ENCODE measurements at places on chromosomes 4 and X.

GRCh38 chr4:181601103-181601502 lies 642.1 kb upstream of the TENM3 start:
- DNase-seq, result no peak

GRCh38 chr4:1384675-1385372 lies 21.4 kb downstream of the NKX1-1 start:
- DNase-seq, result no peak

DNA sequence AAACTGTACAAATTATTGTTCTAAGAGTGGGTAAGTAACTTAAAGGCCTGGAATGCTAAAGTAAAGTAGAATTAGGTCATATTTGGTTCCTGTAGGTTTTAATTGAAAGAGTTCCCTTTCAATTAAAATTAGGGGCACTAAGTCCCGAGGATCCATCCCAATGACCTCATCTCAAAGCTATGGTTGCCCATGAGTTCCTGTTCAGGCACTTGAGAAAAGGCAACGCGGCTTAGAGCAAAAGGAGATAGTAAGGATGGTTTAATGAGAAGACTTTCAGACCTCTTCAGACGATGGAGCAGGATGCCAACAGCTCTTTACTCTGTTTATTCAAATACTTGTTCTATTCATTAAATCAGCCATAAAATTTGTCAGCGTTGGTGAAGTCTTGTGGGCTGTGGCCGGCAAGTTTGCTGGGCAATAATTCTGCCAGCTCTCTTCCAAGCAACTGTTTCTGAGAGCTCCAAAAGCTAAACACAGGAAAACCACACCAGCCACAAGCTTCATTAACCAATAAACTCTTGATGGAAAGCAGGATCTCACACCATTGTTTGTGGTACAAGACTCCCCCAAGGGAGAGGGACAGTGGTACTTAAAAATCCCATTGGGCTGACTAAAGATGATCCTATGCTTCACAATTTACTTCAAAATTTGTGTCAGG lies 167.4 kb downstream of the COL4A6 start:
- peak; percentile 19 for DNase-seq

GRCh38 chr4:17398035-17398434 lies 113.9 kb downstream of the QDPR start:
- no peak for DNase-seq

GRCh38 chr4:91837608-91838029 lies 466.1 kb upstream of the GRID2 start:
- DNase-seq, result no peak

GRCh38 chr4:59759082-59759825 lies 1440.9 kb upstream of the ADGRL3 start:
- DNase-seq, result no peak

GRCh38 chrX:115344885-115345614 lies 55.5 kb downstream of the LUZP4 start:
- DNase-seq, result peak; percentile 95

- no peak for DNase-seq
Observed at GRCh38 chr4:10007793-10008608, 13.3 kb downstream of the SLC2A9 start.

- no peak for DNase-seq
Observed at GRCh38 chr4:169207436-169208089, 63.2 kb downstream of the SH3RF1 start.

DNA sequence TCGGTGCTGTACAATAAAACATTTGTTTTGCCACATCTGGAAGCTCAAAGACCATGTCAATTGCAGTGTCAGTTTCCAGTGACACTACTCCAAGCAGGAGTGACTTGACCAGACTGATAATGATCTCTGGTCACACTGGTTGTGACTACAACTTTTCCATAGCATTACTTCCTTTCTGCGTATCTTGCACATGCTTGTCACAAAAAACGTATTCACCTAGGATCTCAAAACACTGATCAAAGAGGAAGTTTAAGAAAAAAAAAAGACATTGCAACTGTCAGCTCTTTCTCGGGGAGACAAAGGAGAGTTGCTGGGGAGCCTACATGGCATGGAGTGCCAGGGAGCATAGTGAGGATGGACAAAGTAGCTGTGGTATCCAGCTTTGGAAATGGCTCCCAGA lies 60.6 kb downstream of the OPHN1 start:
- no peak for DNase-seq

DNA sequence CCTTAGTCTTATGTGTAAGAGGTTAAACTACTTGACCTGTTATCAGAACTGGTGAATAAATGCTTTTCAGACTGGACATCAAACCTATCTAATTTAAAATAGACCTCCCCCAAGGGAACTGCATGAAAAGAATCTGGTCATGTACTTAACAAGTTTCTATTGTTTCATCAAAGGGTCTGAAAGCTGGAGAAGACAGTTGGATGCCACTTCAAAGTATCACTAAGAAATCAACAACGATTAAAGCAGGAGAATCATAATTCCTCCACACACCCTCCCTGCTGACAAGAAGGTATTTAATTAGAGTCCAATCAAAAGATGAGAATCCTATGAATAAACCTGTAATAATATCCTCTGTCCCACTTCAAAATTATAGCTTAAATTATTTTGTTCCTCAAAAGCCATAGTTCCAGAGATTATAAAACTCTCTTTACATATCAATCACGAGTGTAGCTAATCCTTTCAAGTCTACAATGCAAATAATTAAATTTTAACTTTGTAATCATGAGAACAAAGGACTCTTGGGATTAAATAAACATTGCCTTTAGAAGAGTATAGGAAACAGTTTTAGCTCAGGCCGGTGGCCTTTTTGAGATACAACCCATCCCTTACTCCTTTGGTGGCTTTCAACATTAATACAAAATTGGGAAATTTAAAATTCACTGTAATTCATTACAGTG lies 35.1 kb downstream of the TSPAN5 start:
- peak; percentile 8 for DNase-seq

DNA sequence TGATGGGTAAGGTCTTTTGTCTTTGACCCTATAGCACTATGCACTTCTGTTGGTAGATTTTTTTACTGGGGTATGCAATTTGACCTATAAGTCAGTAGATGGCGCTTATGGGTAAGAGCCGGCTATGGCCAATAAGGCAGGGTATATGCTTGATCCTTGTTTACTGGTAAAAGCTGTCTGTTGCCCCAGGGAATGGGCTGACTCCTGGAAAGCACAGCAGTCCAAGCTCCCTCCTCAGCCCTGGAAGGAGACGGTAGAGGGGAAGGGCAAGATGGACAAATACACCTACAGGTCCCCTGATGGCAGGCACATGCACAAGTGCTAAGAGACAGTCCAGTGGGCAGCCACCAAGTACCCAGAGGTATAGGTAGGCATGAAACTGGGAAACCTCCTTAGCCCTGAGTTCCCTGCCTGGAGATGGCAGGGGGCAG lies 63.7 kb downstream of the ADAMTS3 start:
- DNase-seq, result peak; percentile 66

DNA sequence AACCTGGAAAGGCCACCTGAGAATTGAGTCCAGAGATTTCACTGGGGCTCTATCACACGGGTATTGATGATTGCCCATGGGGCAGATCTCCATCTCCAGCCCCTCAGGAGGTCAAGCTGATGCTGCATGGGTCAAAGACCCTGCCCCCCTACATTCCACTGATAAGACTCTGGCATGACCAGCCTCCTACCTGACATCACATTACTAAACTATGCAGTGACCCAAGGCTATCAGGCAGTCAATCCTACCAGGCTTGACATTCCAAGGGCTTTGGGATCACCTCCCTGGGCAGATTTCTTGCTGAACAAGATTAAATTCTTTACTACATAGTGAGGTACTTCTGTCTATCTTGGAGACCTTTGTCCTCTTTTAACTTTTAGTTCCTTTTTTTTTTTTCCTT lies 192.7 kb upstream of the STS start:
- no peak for DNase-seq

- no peak for DNase-seq
Observed at GRCh38 chr4:8475751-8476575, 35.4 kb downstream of the TRMT44 start.

- DNase-seq, result no peak
Observed at GRCh38 chrX:78944351-78944750, 840 bp upstream of the P2RY10 start.

DNA sequence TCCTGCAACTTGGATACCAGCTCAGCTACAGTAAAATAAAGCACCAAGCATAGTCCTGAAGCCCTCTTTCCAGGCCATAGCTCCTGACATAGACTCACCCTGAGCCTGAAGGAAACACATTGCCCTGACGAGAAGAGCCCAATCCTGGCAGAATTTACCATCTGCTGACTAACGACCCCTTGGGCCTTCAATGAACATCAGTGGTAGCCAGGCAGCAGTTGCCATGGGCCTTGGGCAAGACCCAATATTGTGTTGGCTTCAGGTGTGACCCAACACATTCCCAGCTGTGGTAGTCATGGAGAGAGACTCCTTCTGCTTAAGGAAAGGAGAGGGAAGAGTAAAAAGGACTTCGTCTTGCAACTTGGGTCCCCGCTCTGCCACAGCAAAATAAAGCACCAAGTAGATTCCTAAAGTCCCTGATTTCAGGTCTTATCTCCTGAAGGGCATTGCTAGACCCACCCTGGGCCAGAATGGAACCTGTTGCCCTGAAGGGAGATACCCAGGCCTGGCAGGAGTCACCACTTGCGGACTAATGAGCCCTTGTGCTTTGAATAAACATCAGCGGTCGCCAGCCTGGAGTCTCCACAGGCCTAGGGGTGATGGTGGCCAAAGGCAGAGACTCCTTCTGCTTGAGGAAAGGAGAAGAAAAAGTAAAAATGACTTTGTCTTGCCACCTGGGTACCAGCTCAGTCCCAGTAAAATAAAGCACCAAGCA lies 902.6 kb downstream of the C4orf33 start:
- no peak for DNase-seq

DNA sequence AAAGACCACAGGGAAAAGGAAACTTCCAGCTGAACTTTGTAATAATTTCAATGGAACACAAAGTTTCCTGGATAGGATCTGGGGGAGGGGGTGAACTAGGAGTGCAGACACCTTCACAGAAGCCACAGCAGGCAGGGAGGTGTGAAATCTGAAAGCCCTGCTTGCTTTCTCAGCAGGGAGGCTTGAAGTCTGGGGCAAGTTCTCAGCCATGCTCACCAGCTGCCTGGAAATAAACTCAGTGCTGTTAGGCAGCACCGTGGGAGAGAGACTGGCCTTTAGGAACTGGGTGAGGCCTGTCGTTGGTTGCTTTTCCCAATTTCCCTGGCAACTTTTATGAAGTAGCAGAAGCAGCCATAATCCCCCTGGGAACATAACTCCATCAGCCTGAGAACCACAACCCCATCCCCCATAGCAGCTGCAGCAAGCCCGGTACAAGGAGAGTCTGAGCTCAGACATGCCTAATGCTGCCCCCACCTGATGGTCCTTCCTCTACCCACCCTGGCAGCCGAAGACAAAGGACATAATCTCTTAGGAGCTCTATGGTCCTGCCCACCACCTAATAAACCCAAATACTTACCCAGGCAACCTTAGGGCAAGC lies 39.2 kb upstream of the NMU start:
- DNase-seq, result no peak

DNA sequence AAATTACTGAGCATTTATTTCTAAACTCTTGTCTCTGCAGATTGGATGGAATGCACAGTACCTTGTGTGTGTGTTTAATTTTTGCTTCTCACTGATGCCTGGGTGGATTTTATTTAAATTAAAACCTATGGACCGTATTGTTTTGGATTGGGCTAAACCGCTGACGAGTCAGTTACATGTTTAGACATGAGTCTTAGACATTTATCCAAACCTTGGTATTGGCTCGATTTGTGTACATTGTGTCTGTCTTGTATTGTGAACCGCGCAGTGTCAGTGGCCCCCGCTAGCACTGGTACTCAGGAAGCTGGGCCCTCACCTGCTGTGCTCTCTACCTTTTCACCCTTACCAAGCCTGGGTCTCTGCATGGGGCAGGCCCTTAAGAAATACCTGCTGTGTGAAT lies 40.8 kb upstream of the TADA2B start:
- no peak for DNase-seq

Data from DMS53 (cell line).